ENCODE measurements at places on chromosomes 2 and 18. TPM values are rescaled to one million over a fixed set of nuclear protein-coding genes. Genes with fewer than 3 reads are reported as not detected.

DNA sequence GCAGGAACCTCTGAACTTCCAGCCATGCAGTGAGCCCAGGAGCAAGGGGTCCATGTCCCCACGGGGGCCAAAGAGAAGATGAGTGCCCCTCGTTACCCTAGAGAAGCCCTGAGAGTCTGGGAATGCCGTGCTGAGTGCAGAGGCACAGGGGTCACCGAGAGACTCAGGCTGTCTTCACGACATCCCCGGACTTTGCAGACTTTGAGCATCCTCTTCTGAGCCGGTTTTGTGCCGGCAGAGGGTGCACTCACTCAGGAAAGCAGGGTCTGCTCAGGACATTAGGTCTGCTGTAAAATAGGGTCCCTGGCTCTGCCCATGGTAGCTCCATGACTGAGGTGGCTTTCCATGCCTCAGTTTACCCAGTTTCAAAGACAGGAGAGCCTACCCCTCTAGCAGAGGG is 71.0 kb downstream of the GALNT14 start:
- no peak for DNase-seq

GRCh38 chr18:2896990-2897389 is 50.2 kb downstream of the EMILIN2 start:
- no peak for DNase-seq

DNA sequence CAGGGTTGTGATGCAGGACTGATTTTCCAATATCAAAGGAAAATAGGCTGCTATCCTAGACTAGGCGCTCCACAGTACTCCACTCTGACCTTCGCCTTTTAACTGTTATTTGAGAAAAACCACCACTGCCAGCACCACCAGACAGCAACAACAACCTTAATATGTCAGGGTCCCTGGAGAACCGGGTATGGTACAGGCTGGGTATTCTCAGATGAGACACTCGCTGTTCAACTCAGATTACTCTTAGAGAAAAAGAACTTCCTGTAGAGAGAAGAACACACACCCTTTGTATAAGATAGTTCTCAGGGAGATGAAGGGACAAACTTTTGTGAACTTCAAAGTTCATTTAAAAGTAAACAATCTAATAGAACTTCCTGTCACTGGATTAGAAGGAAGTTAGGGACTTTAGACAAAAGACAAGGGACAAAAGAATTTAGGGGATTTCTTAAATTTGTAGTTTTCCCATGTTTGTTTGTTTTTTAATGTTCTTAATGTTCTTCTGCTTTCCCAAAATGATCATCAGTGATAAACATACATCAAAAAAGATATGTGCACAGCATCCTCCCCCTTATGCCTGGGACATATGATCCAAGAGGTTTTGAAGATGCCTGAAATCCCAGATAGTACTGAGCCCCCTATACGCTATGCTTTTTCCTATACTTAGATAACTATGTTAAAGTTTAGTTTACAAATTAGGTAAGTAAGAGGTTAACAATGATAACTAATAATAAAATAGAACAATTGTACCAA is 41.3 kb upstream of the PPP1R1C start:
- no peak for DNase-seq

DNA sequence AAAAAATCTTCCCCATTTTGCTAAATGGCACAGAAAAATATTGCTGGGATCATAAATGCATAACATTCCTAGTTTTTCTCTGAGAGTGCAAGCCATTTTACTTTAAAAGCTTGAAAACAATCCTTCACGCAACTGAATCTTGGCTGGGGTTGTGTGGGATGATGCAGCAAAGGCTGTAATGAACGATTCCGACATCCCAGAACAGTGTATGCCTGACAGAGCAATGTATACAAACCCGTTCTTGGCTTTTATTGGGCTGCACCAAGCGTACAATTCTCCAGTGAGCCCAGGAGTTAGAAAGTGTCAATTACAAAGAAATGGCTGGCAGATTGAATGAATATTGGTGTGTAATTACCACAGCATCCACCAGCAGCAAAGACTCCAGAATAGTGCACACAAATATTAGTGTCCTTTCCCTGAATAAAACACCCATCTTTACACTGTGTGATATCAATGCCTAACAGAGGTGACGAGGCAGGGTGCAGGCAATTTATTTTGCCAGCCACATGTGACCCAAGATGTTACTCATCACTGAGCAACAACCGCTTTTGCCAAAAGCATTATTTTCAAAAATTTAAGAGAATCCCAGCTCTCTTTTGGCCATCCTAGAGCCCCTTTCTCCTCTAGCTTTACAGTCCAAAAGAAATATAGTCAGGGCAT is 578.6 kb upstream of the CHAC2 start:
- DNase-seq = no peak

DNA sequence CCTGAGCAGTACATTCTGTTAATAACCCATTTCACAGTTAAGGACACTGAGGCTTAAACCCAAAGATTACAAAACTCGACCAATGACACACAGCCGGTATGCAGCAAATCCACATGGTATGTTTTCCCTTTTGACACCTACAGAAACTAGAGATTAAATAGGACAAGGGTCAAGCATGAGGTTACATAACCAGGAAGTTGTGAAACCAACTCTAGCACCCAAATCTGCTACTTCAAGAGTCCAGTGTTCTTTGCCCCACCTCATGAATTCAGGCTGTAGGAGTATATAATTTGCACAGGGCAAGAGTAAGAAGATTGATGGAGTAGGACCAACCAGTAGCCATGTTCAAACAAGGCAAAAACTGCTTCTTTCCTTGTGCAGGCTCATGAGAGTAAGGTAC is 249.8 kb downstream of the BCL11A start:
- DNase-seq = no peak

GRCh38 chr18:10400534-10401307 is 53.7 kb upstream of the APCDD1 start:
- no peak for DNase-seq

- peak; percentile 31 for DNase-seq
Measured at GRCh38 chr18:35513181-35513936, 15.6 kb upstream of the INO80C start.

- DNase-seq = no peak
Measured at GRCh38 chr18:56532176-56532840, 106.1 kb downstream of the TXNL1 start.

DNA sequence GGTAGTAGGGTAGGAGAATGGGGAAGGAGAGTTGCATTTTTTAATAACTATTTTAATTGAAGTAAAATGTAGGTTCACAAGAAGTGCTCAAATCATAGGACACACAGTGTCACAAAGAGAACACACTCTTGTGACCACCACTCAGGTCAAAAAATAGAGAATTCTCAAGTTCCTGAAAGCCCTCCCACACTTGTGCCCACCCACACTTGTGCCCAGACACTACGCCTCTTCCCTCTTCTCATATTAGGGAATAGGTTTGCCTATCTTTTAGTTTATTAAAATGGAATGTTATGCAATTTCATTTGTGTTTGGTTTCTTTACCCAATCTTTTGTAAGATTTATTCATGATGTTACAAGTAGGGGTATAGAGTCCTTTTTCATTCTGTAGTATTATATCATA is 67.2 kb downstream of the UGGT1 start:
- DNase-seq = no peak

DNA sequence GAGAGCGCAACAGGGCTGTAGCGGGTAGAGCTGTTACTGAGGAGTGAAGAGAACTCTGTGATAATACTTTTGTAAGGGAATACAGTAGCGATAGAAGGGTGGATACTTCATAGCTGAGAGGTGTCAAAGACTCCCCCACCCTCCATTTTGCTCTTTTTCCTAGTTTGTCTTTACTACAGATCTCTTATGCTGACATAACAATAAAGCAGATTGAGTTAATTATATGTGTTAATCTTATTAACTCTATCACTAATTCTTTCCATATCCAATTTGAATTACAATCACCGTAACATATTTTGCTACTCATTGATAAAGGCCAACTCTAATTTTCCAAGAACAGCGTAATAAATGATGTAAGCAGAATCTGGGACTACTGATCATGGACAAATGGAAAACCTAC is 57.1 kb downstream of the UGP2 start:
- DNase-seq = no peak

DNA sequence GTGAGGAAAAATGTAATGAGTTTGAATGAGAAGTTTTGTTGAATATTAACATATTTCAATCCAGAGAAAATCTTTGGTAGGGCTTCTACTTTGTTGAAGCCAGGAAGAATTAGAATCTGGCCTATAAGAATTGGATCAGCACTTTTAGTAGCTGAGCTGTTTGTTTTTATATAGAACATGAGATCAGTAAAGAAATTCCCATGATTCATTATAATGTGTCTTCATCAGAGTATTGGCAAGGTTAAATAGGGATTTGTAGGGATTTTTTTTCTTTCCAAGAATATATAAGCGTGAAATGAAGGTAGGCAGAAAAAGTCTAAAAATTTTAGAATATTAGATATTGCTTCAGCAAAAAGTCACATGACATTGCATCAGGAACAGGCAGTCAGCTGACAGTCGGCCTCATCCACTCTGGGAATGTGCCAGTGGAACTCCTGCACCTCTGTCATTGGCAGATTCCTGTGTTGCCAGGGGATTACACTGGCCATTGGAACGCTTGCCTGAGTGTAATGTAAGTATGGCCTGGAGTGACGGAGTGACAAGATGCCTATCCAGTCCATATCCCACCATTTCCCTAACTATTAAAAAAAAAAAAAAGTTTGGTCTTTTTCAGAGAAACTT is 60.6 kb downstream of the SERTAD2 start:
- peak; percentile 71 for DNase-seq

DNA sequence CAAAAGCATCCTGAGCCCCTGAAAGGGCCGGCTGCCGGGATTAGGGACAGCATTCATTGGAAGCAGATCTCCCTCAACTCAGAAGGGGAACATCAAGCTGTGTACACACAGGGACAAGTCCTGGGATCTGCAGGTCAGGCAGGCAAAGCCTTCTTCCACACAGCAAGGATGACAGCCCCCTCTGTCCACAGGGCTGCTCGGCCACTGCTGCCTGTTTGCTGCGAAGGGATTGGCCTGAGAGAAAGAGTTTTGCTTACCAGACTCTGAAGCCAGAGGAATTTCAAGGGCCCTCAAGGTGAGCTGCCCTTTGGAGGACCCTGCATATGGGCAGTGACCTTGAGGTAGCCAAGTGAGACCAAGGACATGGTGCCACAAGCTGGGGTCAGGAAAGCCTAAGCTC is 11.1 kb downstream of the ZBTB7C start:
- no peak for DNase-seq

DNA sequence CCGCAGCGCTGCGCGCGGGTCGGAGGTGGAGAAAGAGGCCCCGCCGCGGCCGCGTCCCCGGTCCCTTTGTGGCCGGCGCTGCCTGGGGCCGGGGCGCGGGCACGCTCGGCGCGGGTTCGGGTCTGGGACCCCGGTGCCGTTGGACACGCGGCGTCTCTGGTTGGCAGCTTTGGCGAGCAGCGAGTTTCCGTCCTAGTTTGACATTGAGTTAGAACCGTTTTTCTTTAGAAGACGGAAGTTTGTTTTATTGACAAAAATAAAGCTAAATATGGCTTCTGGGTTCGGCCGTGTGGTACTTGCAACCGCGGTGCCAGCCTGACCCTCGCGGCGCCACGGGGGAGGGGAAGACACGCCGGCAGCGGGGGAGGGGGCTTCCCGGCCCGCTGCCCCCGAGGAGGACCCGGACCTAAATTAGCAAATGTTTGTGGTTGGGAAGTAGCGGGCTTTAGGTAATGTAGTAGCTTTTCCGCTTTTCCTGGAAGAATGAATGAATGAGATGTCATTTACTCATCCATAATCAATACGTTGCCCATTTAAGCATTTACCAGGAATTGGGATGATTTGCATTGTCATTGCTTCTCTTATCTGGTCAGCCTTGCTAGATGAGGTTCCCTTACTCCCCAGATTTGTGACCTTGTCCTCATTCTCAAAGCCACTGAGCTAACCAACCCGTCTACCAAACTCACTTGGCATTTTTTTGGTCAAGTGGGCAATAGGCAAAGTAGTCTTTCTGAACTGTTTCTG is 530 bp downstream of the GALNT1 start:
- DNase-seq = peak; percentile 36

GRCh38 chr2:211347328-211347727 is 790.9 kb downstream of the CPS1 start:
- DNase-seq = no peak

DNA sequence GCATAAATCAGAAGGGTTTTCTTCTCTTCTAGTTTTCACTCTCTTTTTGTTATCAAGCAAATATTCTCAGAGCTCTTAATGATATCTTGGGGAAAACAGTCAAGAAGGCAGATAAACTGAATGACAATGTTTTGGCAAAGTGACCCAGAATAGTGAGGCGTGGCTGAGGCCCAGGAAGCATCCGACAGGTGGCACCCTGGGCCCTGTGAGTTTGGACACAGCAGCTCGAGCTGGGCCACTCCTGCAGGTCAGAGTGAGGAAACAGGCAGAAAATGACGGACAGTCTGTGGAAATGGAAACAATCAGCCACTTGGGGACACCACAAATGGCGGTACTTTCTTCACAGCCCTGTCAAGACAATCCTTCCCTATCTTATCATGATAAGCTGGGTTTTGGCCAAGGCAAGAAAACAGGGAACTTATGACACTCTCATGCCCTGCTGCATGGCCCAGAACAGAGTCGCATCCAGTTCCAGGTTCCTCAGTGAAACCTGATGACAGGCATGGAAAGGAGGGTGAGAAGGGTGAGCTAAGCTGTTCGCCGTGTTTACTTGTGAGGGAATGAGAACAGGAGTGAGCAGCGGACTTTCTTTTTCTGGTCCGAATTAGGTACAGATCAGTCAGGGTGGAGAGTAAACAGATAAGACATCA is 32.1 kb downstream of the MRPL44 start:
- no peak for DNase-seq

GRCh38 chr2:22487541-22487940 is 897.4 kb upstream of the KLHL29 start:
- no peak for DNase-seq

DNA sequence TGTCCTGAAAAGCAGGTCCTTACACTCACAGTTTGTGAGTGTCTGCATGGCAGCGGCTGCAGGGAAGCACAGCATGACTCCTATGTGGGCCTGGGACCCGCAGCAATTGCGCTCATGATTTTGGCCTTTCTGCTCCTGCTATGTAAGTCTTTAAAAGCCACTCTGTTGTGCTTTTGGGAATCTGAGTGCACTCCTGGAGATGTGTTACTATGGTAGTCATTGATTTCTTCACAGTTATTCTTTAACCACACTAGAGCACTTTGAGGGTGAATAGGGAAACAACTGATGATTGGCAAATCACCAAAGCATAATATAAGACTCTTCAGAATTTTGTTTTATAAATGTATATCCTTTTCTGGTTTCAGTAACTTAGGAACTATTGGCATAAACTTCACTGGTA is 40.9 kb downstream of the DSG2 start:
- no peak for DNase-seq

- DNase-seq = no peak
Measured at GRCh38 chr2:97858442-97858841, 137.3 kb downstream of the TMEM131 start.

- DNase-seq = no peak
Measured at GRCh38 chr2:145228506-145228905, 708.6 kb upstream of the ZEB2 start.

GRCh38 chr18:55489034-55489986 is 98.7 kb downstream of the TCF4 start:
- DNase-seq = no peak

Gene C2orf15
- not detected for total RNA-seq

Gene SATB2
- 0.99 TPM for total RNA-seq

Gene CCDC74B
- total RNA-seq = not detected

Gene CTNNA2
- not detected for total RNA-seq

Gene CRYGC
- not detected for total RNA-seq

Gene SLC38A11
- 1.3 TPM for total RNA-seq

Gene ZNF521
- 4.2 TPM for total RNA-seq

Gene HOXD9
- total RNA-seq = 4.2 TPM

Gene CDH7
- not detected for total RNA-seq

Gene IRS1
- 11.9 TPM for total RNA-seq
